ENCODE measurements at places on chromosomes 4 and X.

GRCh38 chrX:130631011-130631410 is 229.2 kb downstream of the RBMX2 start:
- no peak for DNase-seq

DNA sequence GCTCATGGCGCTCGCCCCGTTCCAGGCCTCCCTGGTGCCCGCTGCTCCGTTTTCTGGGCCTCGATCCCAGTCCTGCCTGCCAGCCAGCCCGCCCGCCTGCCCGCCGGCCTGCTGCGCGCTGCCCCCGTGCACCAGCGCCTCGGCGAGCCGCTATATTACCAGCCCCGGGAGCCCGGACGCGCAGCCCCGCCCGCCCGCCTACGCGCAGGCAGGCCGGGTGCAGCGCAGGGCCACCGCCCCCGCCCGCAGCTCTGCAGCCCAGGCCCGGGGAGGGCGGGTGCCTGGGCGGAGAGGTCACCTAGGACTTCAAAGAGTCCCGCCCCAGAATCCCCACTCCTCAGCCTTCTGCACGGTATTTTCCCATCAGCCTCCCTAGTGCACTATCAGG is at the start of gene MAOB:
MAOB (minus strand) TSS at position 157 of the 388 bp plus-strand sequence; CDS start at position 6, 151 bp downstream.
- DNase-seq: no peak

DNA sequence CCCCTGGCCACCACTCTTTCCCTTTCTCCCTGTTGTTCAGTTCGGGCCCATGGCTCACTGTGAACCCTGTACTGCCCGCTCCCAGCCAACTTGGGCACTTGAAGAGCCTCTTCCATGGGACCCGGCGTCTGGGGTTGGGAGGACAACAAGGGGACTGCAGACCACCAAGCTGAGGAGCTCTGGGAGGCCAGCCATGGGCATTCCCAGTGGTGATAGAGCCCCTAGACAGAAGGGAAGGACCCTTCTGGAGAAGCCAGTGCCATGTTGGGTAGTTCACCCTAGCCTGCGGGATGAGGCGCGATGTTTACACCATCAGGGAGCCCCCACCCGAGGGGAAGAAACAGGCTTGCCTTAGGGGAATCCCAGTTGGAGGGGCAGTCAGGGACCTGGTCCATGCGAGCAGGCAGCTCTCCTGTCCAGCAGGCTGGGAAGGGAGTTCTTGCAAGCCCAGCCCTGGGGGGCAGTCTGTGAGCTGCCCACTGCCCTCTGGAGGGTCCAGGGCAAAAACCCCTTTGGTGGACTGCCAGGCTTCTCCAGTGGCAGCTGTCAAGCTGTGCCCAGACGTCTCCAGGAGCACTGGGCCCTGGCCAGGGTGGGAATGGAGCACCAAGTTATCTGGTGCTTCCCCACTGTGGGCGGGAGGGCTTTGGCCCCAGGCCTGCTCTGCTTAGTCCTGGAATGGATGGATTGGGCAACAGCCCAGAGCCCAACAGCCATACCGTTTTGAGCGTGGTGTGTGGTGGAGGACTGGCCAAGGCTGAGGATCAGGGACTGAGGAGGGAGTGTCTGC is 23.7 kb upstream of the UBA1 start:
- no peak for DNase-seq

DNA sequence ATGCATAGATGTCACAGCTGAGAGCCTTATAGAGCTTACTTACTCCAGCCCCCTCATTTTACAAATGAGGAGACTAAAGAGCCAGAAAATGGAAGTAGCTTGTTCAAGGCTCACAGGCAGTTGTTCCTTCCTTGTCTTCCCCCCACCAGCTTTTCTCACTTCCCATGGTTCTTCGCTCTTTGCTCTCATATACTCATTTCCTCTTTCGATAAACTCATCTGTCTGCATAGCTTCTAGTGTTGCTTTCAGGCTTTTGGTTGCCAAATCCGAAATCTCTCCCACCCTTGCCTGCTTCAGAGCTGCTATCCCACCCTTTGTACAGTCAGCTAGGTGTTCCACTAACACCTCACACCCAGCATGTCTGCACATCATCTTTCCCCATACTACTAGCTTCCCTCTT is 25.0 kb upstream of the GJB1 start:
- DNase-seq: peak; percentile 42

DNA sequence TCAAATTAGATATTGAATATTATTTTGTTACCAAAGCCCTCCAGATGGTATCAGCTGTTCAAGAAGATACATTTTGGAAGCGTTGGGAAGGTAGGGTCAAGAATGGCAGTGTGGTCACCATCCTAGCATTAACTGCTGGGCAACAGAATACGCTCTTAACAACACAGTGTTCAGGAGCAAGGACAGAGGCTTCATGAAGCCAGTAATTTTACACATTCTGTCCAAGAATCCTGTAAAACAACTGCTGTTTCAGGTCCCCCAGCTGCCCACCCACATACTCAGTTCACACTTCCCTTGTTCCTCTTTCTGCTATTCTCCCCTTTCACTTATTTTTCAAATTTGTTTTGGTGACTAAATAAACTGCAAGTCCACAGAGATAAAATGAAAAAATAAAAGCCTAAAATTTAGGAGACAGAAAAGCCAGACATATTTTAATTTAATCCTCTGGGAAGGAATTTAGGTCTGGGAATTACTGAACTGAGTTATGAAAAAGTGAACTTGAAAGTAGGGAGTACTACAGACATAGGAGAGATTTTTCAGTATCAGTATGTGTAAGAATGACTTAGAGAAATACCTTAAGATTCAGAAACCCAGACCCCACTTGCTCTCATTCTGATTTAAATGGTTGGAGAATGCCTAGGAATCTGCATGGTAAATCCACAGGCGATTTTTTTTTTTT is 406.7 kb downstream of the MAPK10 start:
- no peak for DNase-seq
